ENCODE measurements at places on chromosomes 16 and 17.

DNA sequence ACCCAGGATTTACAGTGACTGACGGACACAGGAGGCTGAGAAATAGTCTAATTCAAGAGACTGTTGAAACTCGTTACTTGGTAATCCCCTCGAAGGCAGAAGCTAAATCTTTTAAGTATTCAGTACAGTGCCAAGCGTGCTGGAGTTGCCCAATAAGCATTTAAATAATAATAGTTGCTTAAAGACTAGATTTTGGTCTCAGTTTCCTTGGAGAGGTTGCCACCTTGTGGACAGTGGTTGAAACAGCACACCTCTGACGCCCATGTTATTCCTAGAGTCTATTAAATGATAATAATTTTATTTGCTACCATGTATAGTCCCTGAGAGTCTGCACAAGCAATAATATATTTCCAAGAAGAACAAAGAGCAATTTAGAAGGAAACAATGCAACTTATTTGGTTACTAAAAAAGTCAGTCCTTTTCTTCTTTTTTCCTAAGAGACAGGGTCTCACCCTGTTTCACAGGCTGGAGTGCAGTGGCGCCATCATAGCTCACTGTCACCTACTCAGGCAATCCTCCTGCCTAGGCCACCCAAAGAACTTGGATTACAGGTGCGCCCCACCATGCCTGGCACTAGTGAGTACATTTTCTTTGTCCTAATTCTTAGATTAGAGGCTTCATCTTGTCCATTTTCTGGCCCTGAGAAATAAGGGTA lies 138.0 kb upstream of the NUDT7 start:
- peak; percentile 45 for DNase-seq

- no peak for DNase-seq
Measured at GRCh38 chr17:12961655-12962054, 56.2 kb downstream of the ELAC2 start.

DNA sequence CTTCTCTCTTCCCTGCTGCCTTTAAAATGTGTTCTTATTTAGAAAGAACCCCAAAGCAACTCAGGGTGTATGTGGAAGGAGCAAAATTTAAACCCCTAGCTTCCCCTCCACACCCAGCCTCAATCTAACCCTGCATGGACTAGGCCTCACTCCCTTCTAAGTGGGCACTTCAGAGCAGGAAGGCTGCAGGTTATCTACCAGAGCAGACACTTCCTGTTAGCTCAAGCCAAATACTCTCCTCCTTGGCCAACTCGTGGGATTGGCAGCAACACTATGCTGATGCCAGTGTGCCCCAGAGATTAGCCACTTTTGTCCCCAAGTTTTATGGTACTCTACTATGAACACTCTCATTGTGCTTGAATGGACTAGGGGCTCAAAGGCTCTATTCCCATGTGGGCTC lies 35.6 kb downstream of the CCDC42 start:
- no peak for DNase-seq

DNA sequence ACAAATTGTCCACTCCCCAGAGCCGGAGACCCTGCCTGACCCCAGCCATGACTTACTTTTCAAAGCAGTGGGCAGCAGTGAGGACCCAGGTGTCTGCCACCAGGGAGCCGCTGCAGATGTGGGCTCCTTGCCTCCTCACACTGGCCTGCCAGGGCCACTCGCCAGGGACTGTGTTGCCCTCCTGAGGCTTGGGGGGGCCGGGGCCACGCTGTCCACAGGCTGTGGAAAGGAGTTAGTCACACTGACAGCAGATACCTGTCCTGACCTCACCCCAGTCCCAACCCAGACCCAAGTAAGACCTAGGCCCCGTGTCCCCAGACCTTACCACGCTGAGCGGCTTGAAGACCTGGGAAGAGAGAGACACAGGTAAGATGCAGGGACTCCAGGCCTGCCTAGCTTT lies 1.3 kb downstream of the PRSS53 start:
- DNase-seq: no peak

GRCh38 chr16:4613636-4614570 lies 785 bp downstream of the UBALD1 start:
- peak; percentile 59 for DNase-seq

- no peak for DNase-seq
Measured at GRCh38 chr17:54749157-54749556, 151.5 kb upstream of the TOM1L1 start.

- DNase-seq: no peak
Measured at GRCh38 chr16:86668136-86668910, 90.0 kb downstream of the FOXL1 start.

- no peak for DNase-seq
Measured at GRCh38 chr16:13168091-13168572, 266.7 kb downstream of the SHISA9 start.

GRCh38 chr16:1300664-1301476 lies 8.6 kb upstream of the UBE2I start:
- peak; percentile 84 for DNase-seq

GRCh38 chr17:15346066-15346595 lies 4.7 kb upstream of the TEKT3 start:
- no peak for DNase-seq

- no peak for DNase-seq
Measured at GRCh38 chr17:1089915-1090314, 89.9 kb downstream of the ABR start.

GRCh38 chr17:73760439-73760758 lies 116.2 kb upstream of the SDK2 start:
- DNase-seq: no peak

DNA sequence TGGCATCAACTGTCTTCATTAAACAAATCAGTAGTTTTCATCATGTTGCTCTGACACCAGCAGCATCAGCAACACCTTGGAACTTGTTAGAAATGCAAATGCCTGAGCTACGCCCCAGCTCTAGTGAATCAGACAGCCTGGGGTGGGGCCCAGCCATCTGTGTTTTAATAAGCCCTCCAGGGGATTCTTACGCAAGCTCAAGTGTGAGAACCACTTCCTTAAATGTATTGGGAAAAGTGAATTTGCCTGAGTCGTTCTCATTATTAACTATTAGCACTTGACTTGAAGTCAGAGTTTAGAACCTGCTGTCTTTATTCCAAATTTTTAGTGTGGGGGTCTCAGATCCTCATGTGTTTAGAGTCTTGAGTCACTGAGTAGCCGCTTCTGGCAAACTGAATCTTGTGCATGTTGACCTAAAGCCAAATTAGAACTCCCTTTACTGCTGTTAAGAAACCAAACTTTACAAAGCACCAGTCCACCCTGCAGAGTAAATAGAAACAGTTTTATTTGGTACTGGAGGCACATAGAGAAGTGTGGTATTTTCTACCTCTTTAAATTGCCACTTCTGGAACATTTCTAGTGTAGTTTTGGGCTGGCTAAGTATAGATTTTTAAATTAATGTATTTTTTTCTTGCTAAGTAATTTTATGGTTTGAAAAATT lies 137.4 kb upstream of the COX10 start:
- DNase-seq: no peak

Data from stimulated activated CD4-positive, alpha-beta T cell treated with anti-CD3 and anti-CD28 coated beads, Interleukin-2, amount 100 ng/mL, for 24 hours (primary cell).